ENCODE measurements at places on chromosomes 3 and 15. TPM values are rescaled to one million over a fixed set of nuclear protein-coding genes. Genes with fewer than 3 reads are reported as not detected.

DNA sequence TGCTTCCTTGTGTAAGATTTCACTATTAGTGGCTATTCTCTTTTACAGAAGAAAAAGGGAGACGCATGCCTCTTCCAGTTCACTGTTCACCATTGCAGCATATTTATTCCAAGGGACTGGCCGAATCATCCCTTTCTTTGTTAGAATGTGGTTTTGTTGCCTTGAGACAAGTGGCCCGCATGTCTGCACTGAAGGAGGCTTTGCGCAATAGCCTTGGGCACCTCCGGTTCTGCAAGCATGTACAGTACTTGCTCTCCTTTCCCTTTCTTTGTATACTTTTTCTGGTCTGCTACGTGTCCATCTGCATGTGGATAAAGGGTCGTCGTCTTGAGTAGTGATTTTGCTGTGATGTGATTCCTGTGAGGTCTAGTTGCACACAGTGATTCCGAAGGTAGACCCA lies 43.0 kb downstream of the FLNB start:
- H3K36me3 ChIP-seq = no peaks in the 10 kb centered on the region
- no peaks in the 10 kb centered on the region for H3K27me3 ChIP-seq
- peaks cover 16% of the 10 kb centered on the region for H3K4me1 ChIP-seq
- H3K27ac ChIP-seq = no peak overlapping the region
- no peak for DNase-seq
- H3K4me3 ChIP-seq = no peak overlapping the region

- no peak for DNase-seq
- peaks cover 18% of the 10 kb centered on the region for H3K4me1 ChIP-seq
- no peak overlapping the region for H3K27ac ChIP-seq
- no peak overlapping the region for H3K4me3 ChIP-seq
- H3K27me3 ChIP-seq = no peaks in the 10 kb centered on the region
- peaks cover 91% of the 10 kb centered on the region for H3K36me3 ChIP-seq
Measured at GRCh38 chr15:89321521-89322410, 12.9 kb downstream of the POLG start.

DNA sequence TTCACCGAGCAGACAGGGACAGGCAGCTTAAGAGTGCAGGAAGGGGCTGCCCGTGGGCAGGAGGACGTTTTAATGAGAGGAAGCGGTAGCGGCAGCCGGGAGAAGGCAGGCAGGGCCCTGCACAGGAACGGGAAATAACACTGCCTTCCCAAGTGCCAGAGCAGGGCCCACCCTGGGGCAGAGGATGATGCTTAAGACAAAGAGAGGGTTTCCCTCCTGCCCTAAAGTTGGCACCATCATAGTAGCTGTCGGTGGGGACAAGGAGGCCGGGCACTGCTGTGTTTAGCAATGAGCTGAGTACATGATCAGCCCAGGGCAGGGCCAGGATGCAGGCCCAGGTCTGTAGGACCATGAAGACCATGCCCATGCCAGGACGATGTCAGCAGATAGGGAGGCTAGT lies 21.7 kb downstream of the PRR20G start:
- no peak for DNase-seq
- H3K27ac ChIP-seq = no peak overlapping the region
- no peaks in the 10 kb centered on the region for H3K4me1 ChIP-seq
- H3K27me3 ChIP-seq = peaks cover 2% of the 10 kb centered on the region

DNA sequence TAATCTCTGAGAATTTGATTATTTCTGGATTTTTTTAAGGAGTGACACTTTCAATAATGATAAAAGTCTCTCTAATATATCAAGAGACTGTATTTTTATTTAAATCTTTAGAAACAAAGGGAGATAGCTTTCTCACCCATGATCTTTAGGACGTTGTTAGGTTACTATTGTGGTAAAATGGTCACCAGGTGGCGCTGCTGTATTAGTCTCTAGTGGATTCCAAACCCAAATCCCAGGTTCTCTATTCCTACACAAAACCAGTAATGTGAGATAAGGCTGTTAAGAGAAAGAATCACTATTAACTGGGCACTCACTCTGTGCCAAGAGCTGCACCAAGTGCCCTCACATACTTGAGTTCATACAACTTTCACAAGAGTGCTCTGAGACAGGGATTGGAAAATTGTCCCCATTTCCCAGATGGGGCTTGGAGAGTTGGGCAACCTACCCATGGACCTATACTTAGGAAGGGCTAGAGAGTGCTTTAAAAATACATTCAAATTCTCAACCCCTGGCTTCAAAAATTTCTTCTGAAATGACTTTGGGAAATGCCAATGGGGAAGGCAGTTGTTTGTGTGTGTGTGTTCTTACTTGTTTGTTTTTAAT lies 593.4 kb upstream of the TGFBR2 start:
- H3K36me3 ChIP-seq = no peaks in the 10 kb centered on the region
- H3K4me3 ChIP-seq = no peak overlapping the region
- H3K4me1 ChIP-seq = no peaks in the 10 kb centered on the region
- DNase-seq = peak; percentile 47

GRCh38 chr15:48076454-48076853 lies 44.3 kb upstream of the SLC24A5 start:
- H3K4me3 ChIP-seq = no peak overlapping the region
- no peaks in the 10 kb centered on the region for H3K36me3 ChIP-seq
- no peaks in the 10 kb centered on the region for H3K4me1 ChIP-seq
- no peak for DNase-seq

GRCh38 chr3:23611737-23612295 lies 193.9 kb upstream of the UBE2E1 start:
- H3K4me1 ChIP-seq = peaks cover under 1% of the 10 kb centered on the region
- no peaks in the 10 kb centered on the region for H3K36me3 ChIP-seq
- no peak overlapping the region for H3K4me3 ChIP-seq
- H3K27me3 ChIP-seq = no peaks in the 10 kb centered on the region
- no peak for DNase-seq

- no peaks in the 10 kb centered on the region for H3K36me3 ChIP-seq
- no peaks in the 10 kb centered on the region for H3K4me1 ChIP-seq
- H3K27ac ChIP-seq = no peak overlapping the region
- DNase-seq = no peak
Measured at GRCh38 chr15:27486683-27487647, 516.0 kb downstream of the GABRG3 start.

GRCh38 chr3:126396536-126396935 lies 1.8 kb downstream of the CFAP100 start:
- no peak overlapping the region for H3K27ac ChIP-seq
- DNase-seq = no peak
- no peaks in the 10 kb centered on the region for H3K36me3 ChIP-seq
- no peaks in the 10 kb centered on the region for H3K4me1 ChIP-seq
- H3K4me3 ChIP-seq = no peak overlapping the region
- peaks cover 34% of the 10 kb centered on the region for H3K27me3 ChIP-seq

DNA sequence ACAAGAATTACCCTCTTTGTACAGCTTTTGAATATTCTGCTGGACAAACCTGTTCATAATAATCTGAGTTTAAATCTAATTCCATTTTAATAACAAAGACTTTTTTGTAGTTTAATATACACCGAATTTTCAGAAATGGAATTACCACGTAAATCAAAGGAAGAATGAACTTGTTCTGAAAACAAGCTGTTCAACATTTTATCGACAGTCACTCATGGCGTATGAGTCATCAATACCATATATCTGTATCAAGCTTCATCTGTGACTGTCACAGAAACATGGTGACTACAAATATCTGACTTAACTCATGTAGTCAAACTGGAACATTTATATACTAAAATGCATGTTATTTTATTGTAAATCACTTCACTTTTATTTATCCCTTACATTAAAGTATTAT lies 90.0 kb downstream of the EFL1 start:
- H3K36me3 ChIP-seq = peaks cover 3% of the 10 kb centered on the region
- no peak overlapping the region for H3K4me3 ChIP-seq
- H3K4me1 ChIP-seq = peaks cover 12% of the 10 kb centered on the region
- DNase-seq = no peak
- H3K27me3 ChIP-seq = no peaks in the 10 kb centered on the region

GRCh38 chr3:39843440-39843839 lies 34.0 kb downstream of the MYRIP start:
- no peaks in the 10 kb centered on the region for H3K4me1 ChIP-seq
- H3K27me3 ChIP-seq = peaks cover 3% of the 10 kb centered on the region
- H3K27ac ChIP-seq = no peak overlapping the region
- H3K4me3 ChIP-seq = no peak overlapping the region
- H3K36me3 ChIP-seq = no peaks in the 10 kb centered on the region
- no peak for DNase-seq

RUBCN gene
- total RNA-seq = 47.4 TPM

FANCD2 gene
- 54.3 TPM for total RNA-seq

SLC15A2 gene
- 4.4 TPM for total RNA-seq

ST3GAL6 gene
- not detected for total RNA-seq

KY gene
- not detected for total RNA-seq

Measured in activated CD4-positive, alpha-beta memory T cell treated with anti-CD3 and anti-CD28 coated beads, Interleukin-2, amount 10 ng/mL, durations not matched to agents 7 days and 5 days (primary cell).